ENCODE measurements at places on chromosomes 13 and 19. TPM values are rescaled to one million over a fixed set of nuclear protein-coding genes. Genes with fewer than 3 reads are reported as not detected.

GRCh38 chr13:30355384-30355699, 48.0 kb upstream of the KATNAL1 start:
- peak; percentile 36 for DNase-seq

DNA sequence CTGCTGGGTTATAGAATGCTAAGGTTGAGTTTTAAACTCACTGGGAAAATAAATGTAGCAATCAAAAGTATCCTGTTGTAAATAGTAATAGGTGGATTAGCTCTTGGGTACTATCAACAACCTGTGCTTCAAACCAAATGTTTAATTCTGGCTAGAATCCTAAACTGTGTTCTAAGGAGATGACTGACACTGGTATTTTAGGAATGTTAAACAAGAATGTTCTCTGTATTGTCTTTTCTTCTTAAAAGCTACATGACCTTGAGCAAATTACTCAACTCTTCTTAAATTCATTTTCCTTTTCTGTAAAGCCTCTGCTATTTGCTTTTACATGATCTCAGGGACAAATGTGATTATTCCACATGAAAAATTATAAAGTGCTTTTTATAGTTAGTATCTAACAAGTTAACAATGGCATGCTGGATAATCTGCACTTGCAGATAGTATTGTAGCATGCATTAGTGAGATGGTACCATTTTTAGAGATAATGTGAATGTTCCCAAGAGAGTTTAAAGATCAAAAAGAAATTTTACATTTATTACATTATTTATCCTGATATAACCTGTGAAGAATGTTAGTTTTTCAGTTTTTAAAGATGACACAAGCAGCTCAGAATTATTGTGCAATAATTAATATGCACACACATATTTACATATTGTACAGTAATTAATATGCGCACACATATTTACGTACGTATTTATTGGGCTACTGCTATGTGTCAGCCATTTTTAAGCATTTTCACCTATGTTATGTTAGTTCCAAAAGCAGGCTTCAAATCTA, 13.6 kb upstream of the EPSTI1 start:
- DNase-seq, result no peak

DNA sequence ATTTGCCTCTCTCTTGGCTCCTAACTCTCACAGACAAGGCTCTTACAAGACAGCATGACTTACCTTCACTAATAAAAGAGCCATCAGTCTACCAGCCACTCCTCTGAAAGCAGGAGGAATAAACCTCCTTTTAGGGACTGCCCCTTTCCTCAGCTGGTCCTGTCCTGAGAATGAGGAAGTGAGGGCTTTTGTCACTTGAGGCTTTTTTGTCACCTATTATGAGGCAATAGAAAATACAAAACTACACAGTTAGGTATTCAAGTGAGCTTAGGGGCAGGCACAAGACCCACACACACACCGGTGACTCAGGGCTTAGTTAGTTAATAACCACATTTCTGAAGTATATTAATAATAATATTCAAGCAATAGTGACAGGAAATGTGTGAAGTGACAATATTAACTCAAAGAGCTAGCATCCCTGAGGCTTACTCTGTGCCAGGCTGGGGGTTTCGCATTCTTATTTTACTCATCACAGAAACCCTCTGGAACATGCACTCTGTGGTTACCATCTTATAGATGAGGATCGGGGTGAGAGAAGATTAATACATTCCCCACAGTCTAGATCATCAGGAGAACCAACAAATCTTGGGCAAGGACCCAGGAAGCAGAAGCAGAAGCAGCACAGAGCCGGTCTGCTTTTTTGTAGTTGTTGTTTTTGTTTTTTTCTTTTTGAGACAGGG, 379.9 kb downstream of the LIG4 start:
- no peak for DNase-seq

GRCh38 chr19:14412324-14412995, 6.7 kb downstream of the DDX39A start:
- no peak for DNase-seq

GRCh38 chr13:31755803-31756212, 16.5 kb downstream of the RXFP2 start:
- no peak for DNase-seq

DNA sequence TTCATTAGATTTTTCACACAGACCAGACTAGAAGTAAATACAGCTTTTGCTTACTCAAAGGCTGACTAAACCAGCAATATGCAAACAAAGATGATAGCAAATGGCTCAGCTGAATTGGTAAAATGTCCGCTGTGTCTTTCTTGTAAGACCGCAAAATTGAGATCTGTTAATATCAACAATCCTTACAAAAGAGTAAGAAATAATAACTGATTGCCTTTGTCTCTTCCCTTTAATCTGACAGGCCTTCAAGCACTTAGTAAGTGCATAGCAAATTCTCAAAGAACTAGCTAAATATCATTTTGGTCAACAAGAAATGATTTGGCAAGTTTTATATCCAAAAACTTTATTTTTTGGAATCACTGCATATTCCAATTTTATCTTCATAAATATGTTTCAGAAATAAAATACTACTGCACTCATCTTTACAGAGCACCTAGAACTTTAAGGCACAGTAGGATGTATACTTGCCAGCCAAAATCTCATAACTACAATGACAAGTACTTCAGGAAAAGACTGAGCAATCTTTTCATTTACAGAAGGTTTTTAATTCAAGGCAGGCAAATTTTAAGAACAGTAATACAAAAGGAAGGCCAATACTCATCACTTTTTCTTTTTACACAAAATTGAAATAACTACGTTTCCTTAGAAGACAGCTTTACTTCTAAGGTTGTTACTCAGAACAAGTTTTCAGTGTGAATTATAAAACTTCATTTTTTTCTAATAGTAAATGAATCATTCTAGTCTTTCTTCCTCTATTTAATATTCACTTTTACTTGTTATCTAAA, 1.1 kb downstream of the ELF1 start:
- no peak for DNase-seq

- DNase-seq, result no peak
These were observed 136.0 kb upstream of the USP29 start for GRCh38 chr19:56983804-56984203.

- peak; percentile 93 for DNase-seq
These were observed 90.5 kb downstream of the STARD13 start for GRCh38 chr13:33194820-33195692.

The SMIM17 gene
- total RNA-seq, result 0.93 TPM

The GARIN5A gene
- total RNA-seq, result 3.5 TPM

The SLC27A5 gene
- total RNA-seq, result 5.7 TPM

The PSG1 gene
- total RNA-seq, result 0.80 TPM
